ENCODE measurements at places on chromosomes 3 and 15.

DNA sequence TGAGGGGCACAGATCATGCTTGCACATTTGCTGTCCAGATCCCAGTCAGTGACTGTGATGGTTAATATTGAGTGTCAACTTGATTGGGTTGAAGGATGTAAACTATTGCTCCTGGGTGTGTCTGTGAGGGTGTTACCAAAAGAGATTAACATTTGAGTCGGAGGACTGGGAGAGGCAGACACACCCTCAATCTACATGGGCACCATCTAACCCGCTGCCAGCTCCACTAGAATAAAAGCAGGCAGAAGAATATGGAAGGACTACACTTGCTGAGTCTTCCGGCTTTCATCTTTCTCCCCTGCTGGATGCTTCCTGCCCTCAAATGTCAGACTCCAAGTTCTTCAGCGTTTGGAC, 5.1 kb downstream of the GP9 start:
- no peak for DNase-seq

- no peak for DNase-seq
These were observed 29.6 kb downstream of the SST start for GRCh38 chr3:187640569-187641059.

DNA sequence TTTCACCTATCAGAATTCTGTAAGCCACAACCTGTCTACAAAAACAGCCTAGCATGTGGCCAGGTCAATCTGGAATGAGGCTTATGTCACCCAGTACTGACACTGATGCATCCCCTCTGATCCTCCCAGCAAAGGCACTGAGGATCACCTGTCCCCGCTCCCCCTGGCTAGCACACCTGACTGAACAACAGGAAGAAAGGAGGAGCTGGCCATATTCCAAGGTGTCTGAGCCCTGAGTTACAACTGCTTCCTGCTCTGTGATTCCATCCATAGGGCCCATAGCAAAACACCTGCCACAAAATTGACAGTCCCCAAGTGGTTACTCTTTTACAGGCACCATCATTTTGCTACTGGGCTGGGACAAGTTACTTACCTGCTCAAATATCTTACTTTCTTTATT, 555.5 kb upstream of the CFAP20DC start:
- no peak for DNase-seq

DNA sequence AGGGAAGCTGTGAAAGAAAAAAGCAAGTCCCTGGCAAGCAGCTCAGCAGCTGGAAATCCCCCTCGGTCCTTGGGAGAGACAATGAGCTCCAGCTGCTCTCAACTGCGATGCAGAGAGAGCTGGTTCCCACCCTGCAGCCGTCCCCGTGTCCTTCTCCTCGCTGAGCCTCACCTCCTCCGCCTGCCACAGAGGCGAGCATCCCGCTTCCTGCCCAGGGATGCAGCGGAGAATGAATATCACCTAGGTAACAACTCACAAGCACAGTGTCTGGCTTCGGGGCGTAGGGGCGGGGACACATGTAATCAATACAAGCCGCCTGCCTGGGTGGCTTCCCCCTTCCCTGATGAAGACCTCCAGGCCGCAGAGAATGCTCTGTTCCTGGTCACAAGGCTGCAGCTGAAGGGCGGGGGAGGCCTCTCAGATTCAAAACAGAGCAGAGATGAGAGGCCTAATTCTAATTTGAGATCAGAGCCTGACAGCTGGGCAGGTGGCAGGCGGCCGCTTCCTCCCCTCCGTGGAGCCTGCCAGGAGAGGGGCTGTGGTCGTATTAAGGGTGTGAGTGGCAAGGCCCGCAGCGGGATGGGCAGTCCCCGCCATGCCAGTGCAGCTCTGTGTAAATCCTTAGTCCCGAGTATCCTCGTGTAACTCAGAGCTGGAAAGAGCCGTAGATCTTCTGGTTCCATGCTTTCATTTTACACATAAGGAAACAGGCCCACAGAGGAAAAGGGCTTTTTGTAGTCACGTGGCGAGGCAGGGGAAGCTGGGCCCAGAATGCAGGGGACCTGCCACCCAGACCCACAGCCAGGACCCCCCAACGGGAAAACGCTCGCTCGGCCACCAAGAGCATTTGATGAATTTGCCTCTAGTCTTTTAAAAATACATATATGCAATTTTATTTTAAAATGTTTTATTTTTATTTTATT, 24.3 kb downstream of the ZDHHC19 start:
- no peak for DNase-seq

- no peak for DNase-seq
These were observed 26.3 kb downstream of the NGRN start for GRCh38 chr15:90291679-90292356.

- DNase-seq: no peak
These were observed 74.9 kb downstream of the FAM43A start for GRCh38 chr3:194760494-194761137.
